ENCODE measurements at places on chromosomes 4 and X.

- DNase-seq = no peak
These were observed 41.8 kb downstream of the FGF13 start for GRCh38 chrX:138669693-138670092.

GRCh38 chr4:121938282-121939092, 13.4 kb downstream of the TRPC3 start:
- no peak for DNase-seq

DNA sequence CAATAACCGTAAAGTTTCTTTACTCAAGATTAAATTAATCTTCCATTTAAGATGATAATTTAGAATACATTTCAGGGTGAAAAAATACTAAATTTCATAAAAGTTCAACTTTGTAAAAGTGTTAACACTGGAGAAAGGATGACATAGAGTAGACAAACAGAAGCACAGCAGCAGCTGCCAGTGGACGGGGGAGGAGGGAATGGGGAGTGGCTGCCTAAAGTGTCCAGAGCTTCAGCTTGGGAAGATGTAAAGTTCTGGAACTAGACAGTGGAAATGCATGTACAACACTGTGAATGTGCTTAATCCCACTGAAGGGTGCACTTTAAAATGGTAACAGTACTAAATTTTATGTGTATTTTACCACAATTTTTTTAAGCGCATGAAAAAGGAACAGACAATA, 39.9 kb downstream of the RELL1 start:
- DNase-seq = no peak

DNA sequence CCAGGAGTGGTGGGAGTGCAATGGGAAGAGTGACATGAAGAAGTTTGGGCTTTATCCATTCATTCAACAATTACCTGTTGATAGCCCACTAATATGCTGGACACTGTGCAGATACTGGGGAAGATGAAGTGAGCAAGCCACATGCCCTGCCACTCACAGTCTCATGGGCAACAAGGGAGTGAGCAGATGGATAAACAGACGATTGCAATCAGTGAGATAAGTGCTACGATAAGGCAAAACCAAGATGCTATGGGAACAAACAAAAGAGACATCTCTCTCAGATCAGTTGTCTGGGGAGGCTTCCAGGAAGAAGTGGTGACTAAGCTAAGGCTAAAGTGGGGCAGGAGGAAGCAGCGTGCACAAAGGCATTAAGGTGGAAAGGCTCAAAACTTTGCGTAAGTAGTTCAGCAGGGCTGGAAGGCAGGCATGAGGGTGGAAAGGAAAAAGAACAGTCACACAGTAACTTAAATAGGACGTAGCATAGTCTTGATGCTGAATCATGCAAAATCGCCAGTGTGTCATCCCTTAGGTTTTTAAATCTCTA, 31.7 kb downstream of the GAB3 start:
- no peak for DNase-seq
